ENCODE measurements at places on chromosomes 16 and 17. TPM values are rescaled to one million over a fixed set of nuclear protein-coding genes. Genes with fewer than 3 reads are reported as not detected.

GRCh38 chr17:72763981-72764380 is 328.5 kb downstream of the SLC39A11 start:
- no peaks in the 10 kb centered on the region for H3K27me3 ChIP-seq
- H3K36me3 ChIP-seq = peaks cover 6% of the 10 kb centered on the region
- DNase-seq = no peak
- no peaks in the 10 kb centered on the region for H3K4me1 ChIP-seq
- no peak overlapping the region for H3K27ac ChIP-seq
- no peak overlapping the region for H3K4me3 ChIP-seq

Gene KRTAP3-2
- total RNA-seq = not detected

Gene KRTAP1-1
- total RNA-seq = 9.9 TPM

Gene ABCA10
- 19.1 TPM for total RNA-seq

DNA sequence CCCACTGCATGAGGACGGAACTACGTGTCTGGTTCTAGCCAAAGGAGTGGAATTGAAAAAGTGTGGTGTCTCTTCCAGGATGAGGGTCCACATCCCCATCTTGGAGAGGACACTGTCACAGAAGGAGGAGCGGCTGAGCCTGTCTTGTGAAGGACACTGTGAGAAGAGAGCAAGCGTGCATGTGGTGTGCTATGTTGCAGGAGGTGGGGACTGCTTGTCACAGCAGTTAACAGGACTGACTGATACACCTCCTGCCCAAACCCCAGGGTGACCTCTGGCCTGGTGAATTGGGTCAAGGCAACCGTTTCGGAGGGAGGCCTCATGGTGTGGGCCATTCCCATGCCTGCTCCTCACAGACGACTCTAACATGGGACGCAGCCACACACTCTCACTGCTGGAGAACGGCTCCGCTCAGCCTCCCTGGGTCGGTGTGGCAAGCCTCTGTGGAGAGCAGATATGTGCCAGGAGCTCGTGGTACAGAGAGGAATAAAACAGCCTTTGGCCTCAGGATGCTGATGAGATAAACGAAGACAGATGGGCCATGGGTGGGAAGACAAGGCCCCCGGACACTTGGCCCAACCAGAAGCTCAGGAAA is 56.4 kb upstream of the RBFOX3 start:
- no peak overlapping the region for H3K4me3 ChIP-seq
- no peak overlapping the region for H3K27ac ChIP-seq
- DNase-seq = peak; percentile 61
- no peaks in the 10 kb centered on the region for H3K36me3 ChIP-seq
- peaks cover 27% of the 10 kb centered on the region for H3K27me3 ChIP-seq

- H3K4me3 ChIP-seq = no peak overlapping the region
- H3K27ac ChIP-seq = no peak overlapping the region
- peaks cover 8% of the 10 kb centered on the region for H3K36me3 ChIP-seq
These were observed 84.5 kb downstream of the WNT3 start for GRCh38 chr17:46733837-46734475.

Gene YBX2
- 1.9 TPM for total RNA-seq

- no peaks in the 10 kb centered on the region for H3K36me3 ChIP-seq
- no peaks in the 10 kb centered on the region for H3K27me3 ChIP-seq
- no peak for DNase-seq
- H3K27ac ChIP-seq = no peak overlapping the region
These were observed 12.8 kb downstream of the DNAH9 start for GRCh38 chr17:11610999-11611566.

GRCh38 chr17:75241502-75241901 is 19.9 kb downstream of the GGA3 start:
- peak overlapping the region; percentile 19 for H3K27ac ChIP-seq
- DNase-seq = no peak
- H3K4me3 ChIP-seq = no peak overlapping the region
- peaks cover 30% of the 10 kb centered on the region for H3K4me1 ChIP-seq

Gene PRR35
- not detected for total RNA-seq

DNA sequence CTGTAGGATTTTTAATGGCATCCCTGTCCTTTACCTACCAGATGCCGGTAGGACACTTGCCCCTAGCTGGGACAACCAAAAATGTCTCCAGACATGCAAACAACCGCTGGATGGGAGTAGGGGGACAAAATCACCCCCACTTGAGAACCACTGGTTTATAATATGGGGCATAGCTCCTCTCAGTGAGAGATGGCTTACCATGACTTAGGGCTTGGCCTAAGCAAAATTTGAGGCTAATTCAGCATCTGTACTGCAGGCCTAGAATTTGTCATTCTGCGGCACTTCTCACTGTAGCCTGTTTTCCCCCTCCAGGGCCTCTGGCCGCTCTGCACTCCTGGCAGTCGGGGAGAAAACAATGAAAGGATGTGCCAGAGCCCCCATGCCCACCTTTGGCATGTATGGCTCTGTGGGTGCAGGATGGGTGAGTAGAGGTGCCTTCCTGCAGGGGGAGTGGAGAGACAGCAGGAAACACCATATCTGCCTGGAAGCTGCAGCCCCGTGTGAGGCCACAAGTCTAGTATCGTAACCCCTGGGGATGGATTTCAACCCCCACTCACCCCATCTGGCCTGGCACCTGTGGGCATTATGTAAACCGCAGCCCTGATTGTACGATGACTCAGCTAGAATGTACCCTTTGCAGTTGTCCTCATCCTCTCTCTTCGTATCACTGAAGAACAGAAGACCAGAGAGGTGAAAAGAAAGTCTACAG is 268.1 kb downstream of the SOX9 start:
- peaks cover 4% of the 10 kb centered on the region for H3K27me3 ChIP-seq
- no peak for DNase-seq
- H3K4me1 ChIP-seq = no peaks in the 10 kb centered on the region
